NCI-H2029 treated with DMSO at 0.1 percent for 48 hours (cell line): ENCODE measurements at places on chromosomes 6 and 20.
A peak's percentile ranks its signal among the peaks of the same experiment; 100 is the strongest.

- no peak for DNase-seq
Observed at GRCh38 chr6:167450626-167451025, 125.7 kb downstream of the TTLL2 start.

GRCh38 chr20:31833130-31833930 is 12.1 kb downstream of the FOXS1 start:
- no peak for DNase-seq

DNA sequence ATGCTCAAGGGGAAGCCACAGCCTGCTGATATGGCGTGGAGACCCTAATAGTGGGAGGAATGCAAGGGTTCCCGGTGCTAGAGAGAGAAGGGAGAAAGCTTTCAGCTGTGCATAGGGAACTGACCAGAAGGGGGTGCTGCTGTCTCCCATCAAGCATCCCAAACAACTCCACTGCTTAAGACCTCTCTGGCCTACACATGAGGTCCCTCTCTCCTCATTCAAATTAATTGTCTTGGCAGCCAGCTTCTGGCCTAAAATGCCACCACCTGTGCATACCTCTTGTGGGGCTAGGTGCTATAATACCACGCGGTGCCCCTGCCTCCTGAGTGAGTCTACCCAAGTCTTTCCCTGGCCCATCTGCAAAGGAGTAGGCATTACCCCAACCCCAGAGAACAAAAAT is 14.5 kb downstream of the ADISSP start:
- peak; percentile 44 for DNase-seq

- no peak for DNase-seq
Observed at GRCh38 chr20:50292591-50293283, 102.1 kb downstream of the CEBPB start.

DNA sequence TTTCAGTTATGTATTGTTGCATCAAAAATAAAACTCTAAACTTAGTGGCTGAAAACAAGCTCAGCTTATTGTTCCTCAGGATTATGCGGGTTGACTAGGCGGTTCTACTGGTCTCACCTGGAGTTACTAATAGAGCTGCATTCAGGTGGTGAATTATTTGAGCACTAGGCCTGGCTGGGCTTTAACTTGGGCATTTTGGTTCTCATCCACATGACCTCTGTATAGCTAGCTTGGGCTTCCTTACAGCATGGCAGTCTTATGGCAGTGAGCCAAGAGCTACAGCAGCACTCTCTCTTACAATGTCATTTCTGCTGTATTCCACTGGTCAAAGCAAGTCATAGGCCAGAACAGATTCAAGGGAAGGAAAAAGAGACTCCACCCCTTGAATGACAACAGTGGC is 1.6 kb downstream of the PGBD1 start:
- DNase-seq: no peak

GRCh38 chr6:167827583-167828324 is 1.0 kb downstream of the AFDN start:
- no peak for DNase-seq

DNA sequence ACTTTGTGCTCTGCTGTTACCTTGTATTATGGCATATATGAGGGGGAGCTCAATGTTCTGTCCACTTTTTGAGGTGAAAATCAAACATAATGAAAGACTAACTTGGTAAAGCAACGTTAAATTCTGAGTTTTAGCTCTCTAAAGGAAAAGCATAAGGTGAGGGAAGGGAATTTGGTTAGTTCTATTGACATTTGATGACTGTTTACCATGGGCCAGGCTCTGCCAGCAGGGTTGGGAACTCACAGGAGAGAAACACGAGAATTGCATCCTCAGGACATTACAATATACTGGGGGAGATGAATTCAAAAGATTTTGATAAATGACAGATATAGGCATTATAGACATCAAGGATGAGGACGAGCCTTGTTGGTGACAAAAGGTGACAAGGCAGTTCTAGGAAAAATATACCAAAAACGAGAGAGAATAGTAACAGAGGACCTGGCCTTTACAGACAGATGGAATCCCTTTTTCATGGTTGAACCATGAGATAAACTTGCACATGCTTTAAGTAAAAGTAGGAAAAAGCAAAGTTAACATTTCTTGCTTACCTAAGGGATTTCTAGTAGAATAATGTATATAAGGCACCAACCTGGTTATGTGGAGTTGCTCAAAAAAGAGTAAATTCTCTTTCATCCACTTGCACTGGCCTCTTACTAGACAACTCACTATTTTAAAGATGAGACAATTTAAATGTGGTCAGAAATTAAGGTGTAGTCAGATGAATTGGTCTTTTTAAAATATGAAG is 191.4 kb downstream of the NKAIN2 start:
- DNase-seq: peak; percentile 87

- DNase-seq: no peak
Observed at GRCh38 chr6:85157311-85157710, 292.6 kb upstream of the NT5E start.

DNA sequence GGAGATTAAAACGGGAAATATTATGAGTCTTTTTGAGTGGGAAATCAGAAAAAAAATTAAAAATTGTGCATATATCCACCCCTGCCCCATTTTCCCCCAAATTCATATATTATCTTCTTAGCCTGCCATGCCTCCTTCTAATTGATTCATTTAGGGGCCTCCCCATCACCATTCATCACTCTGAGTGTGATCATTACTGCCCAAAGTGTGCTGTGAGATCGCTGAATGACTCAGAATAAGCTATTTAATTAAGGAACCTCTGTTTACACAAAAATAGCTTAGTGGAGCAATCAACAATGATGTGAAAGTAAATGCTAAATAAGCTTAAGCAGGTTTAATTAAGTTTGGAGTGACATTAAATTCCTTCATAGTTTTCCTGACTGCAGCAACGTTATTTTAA is 645.5 kb downstream of the GRIK2 start:
- DNase-seq: no peak
